Esophagus squamous epithelium (tissue), 5 donors: ENCODE measurements at places on chromosomes 11 and 22.

- no peak for DNase-seq
These were observed 525.5 kb downstream of the SOX6 start for GRCh38 chr11:15830741-15831428.

DNA sequence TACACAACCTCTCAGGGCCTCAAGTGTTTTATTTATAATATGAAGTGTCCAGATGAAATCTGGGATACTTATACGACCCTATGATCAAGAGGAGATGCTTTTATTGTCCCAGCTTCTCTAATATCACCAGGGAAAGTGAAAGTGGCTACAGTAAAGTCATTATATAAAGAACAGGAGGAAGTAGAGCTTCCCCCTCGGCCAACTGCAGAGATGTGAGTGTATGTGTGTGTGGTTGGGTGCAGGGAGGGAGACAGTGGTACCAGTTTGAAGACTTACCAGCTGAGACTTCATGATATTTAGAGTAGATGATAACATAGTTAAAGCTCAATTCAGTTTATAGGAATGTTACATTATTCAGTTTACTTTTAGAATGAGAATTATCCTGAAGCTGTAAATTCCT lies 373.6 kb upstream of the DDI1 start:
- no peak for DNase-seq

GRCh38 chr22:36860821-36861659 lies at the start of gene NCF4:
Gene NCF4, plus strand, starts transcription at chr22:36861006. Its CDS starts 166 bp downstream, at chr22:36861172.
- peak; percentile 61 for DNase-seq

GRCh38 chr11:115297330-115297729 lies 206.9 kb downstream of the CADM1 start:
- no peak for DNase-seq

GRCh38 chr11:120401506-120401905 lies 65.3 kb downstream of the ARHGEF12 start:
- DNase-seq = no peak

GRCh38 chr11:90840071-90840470 lies 617.2 kb upstream of the CHORDC1 start:
- DNase-seq = no peak

DNA sequence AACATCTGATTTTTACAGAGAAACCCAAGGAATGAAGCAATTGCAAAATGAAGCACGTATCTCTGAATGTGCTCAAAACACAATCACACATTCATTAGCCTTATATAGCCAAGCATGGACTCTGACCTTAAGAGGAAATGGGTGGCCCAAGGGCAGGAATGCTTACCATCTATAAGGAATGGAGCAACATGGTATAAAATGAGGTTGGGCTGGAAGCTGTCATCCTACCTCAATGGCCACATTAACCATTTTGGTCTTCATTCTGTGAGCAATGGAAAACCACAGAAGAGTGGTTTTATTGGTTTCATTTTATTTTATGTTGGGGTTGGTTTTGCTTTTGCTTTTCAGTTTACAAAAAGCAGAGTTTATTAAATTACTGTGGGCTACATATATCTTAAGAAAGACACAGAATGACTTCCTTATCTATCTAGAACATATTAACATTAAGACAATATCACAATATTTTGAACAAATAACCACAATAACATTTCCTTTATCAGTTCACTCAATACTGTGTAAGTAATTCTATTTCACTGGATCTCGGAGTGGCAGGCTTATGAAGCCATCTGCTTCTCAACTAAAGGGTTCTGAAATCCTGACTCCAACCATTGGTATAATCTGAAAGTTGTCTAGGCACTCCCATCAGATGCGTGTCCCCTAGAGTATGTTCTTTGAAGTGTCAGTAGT lies 10.8 kb upstream of the MS4A13 start:
- no peak for DNase-seq
